Activated T-cell treated with anti-CD3 and anti-CD28 coated beads for 48 hours (primary cell): ENCODE measurements at places on chromosomes 6 and 20.
A peak's percentile ranks its signal among the peaks of the same experiment; 100 is the strongest.

DNA sequence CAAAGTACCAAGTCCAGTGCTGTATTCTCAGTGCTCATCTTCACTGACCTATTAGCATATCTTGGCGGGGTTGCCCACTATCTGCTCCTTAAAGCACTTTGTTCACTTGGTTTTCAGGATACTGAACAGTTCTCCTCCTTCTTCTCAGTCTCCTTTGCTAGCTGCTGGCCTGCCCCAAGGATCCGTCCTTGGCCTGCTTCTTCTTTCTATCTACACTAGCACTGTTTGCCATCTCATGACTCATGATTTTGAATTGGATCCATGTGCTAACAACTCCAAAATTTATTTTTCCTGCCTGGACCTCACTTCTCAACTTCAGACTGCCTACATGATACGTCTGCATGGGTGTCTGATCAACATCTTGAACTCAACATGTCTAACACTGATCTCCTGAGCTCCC lies 15.5 kb downstream of the TPD52L1 start:
- no peak for DNase-seq

DNA sequence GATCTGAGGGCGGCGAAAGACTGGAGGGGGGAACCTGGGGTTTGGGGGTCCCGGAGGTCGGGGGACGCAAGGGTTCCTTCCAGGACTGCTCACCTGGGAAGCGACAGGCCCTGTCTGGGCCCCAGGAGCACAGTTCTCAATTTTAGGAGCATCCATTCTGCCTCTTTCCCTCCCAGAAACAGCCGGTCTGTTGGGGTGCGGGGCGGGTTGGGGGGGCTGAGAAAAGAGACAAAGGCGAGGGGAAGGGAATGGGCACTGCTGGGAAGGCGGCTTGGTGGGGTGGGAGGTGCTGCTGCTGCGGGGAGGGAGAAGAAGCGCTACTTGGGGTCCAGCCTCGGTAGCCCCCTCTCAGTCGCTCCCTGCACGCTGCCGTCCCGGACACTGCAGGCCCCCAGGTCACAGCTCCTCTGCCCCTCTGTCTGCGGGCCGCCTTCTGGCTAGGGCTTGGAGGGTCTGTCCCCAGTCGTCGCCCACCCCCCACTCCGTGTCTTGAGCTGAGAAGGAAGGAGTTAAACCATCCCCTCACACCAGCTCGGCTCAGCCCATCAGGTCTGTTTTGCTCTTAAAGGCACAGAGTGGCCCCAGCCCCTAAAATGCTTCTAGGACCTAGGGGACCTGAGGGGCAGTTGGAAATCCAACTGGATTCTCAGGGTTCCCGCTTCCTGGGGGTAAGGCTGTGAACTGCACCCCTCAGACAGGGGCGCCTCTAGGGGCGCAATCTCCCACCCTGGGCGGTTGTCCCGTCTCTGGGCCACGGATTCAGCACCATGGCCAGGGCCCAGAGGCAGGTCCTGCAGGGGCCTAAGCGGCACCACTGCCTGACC lies 690 bp downstream of the GDAP1L1 start:
- peak; percentile 30 for DNase-seq

GRCh38 chr20:54126806-54127655 lies 46.8 kb downstream of the CYP24A1 start:
- no peak for DNase-seq

DNA sequence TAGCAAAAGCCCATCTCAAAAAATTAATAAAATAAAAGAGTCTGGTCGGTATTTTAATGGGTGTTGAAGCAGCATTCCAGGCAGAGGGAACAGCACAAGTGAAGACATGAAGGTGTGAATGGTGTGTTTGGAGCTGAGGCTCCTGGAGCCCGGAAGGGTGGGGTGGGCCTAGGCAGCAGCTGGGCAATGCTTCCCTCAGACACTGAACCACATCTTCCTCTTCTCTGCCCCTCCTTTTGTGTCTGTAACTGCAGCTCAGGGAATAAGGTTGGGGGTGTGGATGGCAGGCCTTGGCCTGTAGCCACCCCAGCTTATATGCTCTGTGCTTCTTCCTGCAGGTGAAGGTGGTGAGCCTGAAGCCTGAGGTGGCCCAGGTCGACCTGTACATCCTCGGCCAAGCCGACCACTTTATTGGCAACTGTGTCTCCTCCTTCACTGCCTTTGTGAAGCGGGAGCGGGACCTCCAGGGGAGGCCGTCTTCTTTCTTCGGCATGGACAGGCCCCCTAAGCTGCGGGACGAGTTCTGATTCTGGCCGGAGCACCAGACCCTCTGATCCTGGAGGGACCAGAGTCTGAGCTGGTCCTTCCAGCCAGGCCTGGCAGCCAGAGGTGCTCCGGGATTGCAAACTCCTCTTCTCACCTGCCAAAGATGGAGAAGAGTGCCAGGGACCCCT lies 26.6 kb downstream of the POFUT1 start:
- no peak for DNase-seq

DNA sequence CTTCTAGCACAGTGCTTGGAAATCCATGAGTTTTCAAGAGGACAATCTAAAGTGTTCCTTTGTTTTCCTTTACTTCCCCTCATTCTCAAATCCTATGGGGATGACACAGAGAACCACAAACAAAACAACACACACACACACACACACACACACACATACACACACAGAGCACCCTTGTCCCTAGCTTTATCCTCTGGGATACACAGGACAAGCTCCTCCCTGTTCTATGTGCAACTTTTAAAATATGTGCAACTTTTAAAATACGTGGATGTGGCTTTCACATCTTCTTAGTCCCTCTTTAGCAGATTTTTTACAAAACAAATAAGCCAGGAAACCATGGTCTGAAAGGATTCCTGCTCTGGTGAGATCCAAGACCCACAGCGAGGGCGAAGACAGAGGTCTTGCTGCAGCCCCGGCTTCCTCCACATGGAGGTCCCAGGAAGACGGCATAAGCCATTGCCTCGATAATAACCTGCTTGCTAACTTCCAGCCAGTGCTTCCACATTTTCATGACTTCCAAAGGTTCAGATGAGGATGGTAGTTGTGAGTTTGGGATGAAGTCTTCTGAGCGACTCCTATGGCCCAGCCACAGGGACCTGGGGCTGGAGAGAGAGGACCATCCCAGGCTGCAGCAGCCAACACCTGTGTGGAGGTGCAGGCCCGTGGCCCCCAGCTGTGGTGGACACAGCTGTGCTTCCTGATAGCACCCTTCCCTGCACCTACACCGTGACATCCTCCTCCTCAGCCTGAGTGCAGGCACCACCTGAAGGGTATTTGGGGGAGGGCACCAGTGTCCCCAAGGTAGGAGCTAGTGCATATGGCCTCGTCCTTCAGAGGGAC lies 62.8 kb upstream of the CD93 start:
- DNase-seq = no peak

DNA sequence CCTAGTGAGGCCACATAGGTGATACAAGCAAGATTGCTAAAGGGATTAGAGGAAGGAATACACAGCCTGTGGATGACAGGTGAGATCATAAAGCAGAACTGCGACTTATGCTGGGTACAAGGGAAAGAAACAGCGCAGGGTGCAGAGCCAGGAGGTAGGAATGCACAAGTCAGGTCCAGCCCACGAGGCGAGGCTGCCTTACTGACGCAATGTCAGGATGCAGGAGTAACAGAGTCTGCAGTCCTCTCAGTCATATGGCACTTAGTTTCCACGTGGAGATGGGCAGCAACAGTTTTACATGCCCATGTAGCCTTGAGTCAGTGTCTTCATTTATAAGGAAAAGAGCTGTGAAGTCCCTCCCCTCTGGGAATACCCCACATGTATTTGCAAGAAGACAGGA lies 210.9 kb downstream of the SYNE1 start:
- DNase-seq = no peak

- no peak for DNase-seq
These were observed 238.5 kb downstream of the HDGFL1 start for GRCh38 chr6:22807818-22808217.

GRCh38 chr20:53126185-53126584 lies 154.0 kb downstream of the TSHZ2 start:
- DNase-seq = no peak

DNA sequence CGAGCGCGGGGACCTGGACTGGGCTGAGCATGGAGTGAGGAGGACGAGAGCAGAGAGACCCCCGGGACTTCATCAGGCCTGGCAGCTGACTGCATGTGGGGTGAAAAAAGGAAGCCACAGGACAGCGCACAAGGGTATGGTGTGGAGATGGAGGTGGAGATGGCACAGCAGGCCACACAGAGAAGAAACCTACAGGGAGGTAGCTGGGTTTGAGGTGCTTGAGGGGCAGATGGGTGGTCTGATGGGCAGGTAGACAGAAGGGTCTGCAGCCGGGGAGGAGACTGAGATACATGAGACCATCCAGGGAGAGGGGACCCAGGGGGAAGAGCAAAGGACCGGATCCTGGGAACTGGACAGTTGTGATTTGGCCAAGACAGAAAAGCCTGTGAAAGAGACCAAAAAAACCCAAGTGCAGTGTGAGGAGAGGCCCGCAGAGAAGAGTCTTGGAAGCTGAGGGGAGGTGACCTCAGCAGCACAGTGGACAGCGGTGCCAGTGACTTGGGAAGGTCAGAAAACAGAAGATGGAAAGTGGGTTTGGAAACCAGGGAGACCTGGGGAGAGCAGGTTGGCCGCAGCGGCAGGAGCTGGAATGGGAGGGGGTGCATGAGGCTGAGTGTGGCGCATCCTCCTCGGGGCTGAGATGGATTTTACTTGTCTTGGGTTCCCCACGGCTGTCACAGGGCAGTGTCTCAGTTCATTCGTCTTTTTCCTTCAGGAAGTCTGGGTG lies 5.5 kb downstream of the HLA-DPB1 start:
- no peak for DNase-seq

DNA sequence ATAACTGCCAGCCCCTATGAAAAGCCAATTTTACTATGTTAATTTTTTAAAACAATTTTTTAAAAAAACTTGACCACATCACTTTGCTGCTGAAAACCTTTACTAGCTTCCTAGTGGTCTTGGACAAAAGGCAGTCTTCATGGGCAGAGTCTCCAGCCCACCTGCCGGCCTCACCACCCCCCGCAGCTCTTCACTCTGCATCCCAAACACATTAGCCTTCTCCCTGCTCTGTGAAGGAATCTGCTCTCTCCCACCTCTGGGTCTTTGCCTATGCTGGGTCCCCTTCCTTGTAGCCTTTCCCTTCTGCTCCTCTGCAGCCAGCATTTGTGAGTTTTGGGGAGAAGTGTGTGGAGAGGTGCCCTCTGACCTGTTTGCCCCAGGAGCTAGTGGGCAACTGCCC lies 170.7 kb upstream of the MLN start:
- DNase-seq = no peak

- no peak for DNase-seq
These were observed 55.1 kb upstream of the BACH2 start for GRCh38 chr6:90351696-90352095.

GRCh38 chr6:169828176-169828575 lies 76.8 kb downstream of the ERMARD start:
- no peak for DNase-seq

- DNase-seq = no peak
These were observed 80.9 kb upstream of the TAB2 start for GRCh38 chr6:149236589-149236988.
